ENCODE measurements at places on chromosomes 2 and 18.

DNA sequence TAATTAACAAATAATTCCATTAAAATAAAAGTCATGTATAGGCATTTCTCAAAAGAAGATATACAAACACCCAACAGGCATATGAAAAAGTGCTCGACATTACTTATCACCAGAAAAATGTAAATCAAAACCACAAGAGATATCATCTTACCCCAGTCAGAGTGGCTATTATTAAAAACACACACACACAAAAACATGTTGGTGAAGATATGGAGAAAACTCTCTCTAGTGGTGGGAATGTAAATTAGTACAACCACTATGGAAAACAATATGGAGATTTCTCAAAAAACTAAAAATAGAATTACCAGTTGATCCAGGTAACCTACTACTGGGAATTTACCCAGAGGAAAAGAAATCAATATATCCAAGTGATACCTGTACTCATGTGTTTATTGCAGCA lies 966.3 kb upstream of the POU3F3 start:
- DNase-seq = no peak

DNA sequence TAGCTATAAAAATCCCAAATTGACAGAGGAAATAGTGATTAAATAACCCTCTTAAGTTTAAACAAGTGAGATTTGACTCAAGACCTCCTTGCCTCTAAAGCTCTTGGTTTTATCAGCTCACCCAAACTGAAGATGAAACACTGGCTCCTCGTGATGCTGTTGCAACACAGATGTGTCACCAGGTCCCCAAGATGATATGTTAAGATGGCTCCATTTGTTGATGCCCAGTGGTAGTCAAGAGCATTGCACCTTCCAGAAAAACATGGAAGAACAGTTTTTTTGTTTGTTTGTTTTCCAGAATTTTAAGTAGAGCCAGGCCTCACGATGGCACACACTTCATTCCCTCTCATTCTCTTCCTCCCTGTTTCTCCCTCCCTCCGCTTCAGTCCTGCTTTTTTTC lies 399.8 kb downstream of the TXNL1 start:
- no peak for DNase-seq

GRCh38 chr2:70960833-70961647 lies 17.4 kb upstream of the ANKRD53 start:
- no peak for DNase-seq

DNA sequence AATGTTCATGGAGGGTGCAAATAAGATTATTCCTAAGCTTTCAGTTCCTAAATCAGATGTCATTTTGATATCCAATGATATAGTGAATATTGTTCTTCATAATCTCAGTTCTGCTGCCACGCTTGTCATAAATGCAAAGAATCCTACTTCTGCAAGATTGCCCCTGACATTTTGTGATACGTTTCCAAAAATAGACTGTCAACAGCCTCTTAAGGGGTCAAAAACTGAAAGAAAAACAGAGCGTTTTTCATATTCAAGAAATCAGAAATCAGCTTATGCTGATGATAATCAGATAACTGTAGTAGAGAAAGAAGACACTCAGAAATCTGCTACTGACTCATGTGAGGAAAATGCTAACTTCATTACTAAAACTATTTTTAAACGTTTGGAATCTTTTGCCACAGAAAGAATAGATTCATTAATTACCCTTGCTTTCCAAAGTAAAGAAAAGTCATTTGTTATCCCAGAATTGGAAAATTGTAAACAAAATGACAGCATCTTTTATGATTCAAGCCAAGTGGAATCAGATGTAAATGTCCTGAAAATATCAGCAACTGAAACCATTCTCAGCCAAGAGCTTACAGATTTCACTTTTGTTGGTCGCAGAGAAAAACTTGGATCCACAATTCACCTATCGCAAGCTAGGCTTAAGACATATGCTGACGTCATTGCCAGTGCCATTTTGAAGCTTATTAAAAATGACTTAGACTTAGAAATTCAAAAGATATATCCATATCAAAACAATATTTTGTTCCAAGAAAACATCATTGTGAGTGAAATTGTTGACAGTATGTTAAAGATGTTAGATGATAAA lies 55.1 kb downstream of the FSIP2 start:
- DNase-seq = no peak

GRCh38 chr18:13831864-13832508 lies 8.0 kb downstream of the MC5R start:
- no peak for DNase-seq

DNA sequence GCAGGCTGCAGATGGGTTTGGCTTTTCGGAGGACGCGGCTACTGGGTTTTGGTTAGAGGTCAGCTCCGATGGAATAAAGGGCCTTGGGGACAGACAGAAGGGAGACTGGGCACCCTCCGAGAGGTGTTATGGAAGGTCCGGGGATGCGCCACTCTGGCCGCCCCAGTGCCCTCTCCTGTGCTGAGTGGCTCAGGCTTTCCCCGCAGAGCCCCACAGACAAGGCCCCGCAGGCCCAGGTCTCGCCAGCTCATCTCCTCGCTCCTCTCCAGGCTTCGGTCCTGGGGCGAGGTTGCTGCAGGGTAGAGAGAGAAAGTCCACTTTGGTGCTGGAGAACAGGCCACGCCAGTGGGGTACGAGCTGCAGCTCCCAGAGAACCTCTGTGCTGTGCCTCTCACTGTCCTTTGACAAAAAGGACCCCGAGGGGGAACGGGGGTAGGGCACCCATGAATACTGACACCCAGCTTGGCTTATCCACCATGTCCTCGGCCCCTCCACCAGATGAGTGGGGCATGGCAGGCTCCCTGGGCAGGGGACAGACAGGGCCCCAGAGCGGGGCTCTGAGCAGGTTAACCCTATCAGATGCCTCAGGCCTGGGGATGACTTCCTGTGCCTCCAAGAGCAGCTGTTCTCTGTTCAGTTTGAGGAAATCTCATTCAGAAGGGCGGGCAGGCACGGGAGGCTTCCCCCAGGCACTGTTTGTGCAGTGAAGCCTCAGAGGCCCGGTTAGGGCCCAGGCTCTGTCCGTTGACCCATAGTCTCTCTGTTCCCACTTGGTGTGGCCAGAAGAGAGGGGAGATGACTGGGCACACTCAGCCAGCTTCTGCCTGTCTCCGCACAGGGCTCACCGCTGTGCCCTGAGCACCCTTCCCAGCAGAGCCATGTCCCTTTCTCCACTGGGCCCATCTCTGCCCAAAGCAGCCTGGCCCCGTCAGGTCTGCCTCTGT lies 15.7 kb upstream of the CNNM3 start:
- DNase-seq = no peak

GRCh38 chr18:68462148-68462547 lies 252.8 kb downstream of the TMX3 start:
- DNase-seq = no peak

- DNase-seq = no peak
These were observed 1237.1 kb downstream of the LRP1B start for GRCh38 chr2:140893685-140894084.

GRCh38 chr2:10242451-10242850 lies 60.3 kb upstream of the HPCAL1 start:
- DNase-seq = no peak

DNA sequence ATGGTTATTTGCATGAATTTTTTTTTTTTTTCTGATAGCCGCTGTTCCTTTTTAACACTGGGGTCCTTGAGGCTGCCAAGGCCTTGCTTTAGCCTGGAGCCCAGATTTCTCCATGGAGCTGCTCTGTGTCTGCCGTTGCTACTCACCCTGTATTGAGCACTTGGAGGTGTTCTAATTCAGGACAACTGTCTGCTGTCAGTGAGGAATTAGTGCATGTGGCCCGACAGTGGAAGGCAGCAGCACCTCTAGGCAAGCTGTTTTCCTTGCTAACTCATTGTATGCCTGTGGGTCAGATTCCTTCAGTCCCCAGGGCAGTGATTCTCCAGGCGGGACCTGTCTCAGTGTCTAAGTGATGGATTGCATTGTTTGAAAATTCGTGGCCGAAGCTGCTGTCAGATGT lies 147.7 kb upstream of the DPP10 start:
- no peak for DNase-seq

GRCh38 chr2:128435576-128436478 lies 117.2 kb upstream of the HS6ST1 start:
- no peak for DNase-seq

DNA sequence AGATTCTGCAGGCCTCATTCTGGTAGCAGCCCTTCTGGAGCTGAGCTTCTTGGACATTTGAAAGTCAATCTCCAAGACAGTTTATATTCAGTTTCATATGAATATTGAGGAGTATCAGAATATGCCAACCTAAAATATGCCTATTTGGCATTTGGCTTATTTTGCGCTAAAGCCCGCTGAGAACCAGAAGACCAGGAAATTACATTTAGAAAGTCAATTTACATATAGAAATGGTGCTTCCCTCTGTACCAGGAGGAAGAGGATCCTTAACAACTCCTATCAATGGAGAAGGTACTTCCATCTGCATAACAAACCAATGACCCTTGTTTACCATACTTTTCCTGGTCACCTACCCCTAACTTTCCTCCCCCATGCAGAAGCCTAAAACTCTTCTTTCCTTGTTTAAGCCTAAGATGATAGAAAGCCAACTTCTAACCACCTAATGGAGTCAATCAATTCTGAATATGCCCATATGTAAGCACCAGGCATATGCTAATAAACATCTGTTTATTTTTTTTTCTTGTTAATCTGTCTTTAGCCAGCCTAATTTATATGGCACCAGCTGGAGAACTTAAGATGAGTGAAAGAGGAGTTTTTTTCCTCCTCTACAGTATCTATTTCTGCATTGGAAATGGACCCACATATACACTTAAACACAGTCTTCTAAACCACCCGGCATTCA lies 57.0 kb upstream of the DYNC1I2 start:
- no peak for DNase-seq

DNA sequence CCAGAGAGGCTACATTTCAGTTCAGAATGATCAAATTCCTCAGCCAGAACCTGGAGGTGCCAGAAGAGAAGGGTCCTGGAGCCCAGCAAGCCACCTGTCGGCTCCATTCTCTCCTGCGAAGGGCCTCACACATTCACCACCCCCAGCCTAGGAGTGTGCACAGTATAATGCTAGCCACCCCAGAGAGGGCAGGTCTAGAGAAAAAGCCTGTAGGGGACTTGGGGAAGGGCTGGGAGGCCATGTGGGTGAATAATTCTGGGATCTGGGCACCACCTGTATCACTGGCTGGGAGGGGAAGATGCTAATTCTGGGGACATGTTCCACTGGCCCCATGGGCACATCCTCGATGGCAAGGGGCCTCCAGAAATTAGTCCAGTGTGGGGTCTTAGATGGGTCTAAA lies 127.6 kb upstream of the HNMT start:
- DNase-seq = no peak

DNA sequence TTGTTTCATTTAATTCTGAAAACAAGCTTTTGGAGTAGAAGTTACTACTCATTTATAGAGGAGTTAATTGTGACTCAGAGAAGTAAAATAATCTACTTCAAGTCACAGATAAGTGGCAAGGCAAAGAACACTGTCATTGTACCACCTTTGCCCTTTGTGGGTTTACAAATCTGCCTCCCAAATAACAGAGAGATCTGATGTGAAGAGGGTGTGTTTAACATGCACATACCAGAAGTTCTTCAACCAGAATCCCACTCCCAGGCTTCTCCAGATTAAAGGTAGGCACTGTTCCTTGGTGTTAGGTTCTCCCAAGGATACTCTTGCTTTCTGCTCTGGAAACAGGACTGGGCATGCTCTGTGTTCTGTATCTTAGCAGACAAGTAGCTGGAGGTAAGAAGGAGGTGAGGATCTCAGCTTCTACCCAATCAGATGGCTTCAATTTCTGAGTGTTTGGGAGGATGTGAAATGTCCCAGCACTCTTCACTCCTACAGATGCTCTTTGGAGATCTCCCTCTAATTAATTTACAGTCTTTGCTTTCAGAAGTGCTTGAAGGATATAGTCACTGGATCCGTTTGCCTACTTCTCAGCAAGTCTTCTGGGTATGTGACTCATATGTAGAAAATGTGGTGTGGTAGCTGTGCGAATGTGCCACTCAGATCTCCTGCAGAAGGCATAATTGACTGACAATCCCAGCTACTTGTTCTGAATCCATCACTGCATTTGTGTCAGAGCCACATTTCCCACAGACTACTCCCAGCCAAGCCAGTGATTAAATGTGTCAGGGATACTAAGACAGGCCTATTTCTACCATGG lies 111.1 kb downstream of the KLHL14 start:
- no peak for DNase-seq

- no peak for DNase-seq
These were observed at the start of gene IMPA2 for GRCh38 chr18:11981192-11981542. Gene IMPA2 (plus strand): TSS chr18:11981507. CDS start chr18:11981670, 163 bp downstream.

DNA sequence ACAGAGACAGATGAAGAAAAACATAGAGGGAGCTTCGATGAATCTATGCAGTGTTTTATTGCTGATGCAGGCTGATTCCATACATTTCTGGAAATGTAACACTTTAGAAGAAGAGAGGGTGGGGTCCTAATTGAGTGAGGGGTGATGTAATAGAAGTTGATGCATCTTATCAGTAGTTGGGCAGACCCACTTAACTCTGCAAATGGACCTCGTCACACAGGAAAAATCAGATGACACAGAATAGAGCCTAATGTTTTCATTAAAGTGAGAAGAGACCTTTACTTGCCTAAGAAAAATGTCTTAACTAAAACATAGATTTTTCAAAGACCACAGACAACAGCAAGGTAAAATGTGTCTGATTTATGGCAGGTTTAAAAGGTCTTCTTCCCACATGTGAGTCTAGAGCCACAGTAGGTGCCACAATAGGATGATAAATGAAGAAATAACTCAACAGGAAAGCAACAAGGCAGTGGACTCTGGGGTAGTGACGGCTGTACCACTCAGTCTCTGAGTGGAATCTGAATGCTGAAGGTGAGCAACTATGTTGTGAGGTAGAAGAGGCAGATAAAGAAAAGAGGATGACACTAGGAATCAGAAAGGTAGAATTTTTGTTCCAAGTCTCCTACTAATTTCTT lies 414.7 kb upstream of the PIK3C3 start:
- no peak for DNase-seq

DNA sequence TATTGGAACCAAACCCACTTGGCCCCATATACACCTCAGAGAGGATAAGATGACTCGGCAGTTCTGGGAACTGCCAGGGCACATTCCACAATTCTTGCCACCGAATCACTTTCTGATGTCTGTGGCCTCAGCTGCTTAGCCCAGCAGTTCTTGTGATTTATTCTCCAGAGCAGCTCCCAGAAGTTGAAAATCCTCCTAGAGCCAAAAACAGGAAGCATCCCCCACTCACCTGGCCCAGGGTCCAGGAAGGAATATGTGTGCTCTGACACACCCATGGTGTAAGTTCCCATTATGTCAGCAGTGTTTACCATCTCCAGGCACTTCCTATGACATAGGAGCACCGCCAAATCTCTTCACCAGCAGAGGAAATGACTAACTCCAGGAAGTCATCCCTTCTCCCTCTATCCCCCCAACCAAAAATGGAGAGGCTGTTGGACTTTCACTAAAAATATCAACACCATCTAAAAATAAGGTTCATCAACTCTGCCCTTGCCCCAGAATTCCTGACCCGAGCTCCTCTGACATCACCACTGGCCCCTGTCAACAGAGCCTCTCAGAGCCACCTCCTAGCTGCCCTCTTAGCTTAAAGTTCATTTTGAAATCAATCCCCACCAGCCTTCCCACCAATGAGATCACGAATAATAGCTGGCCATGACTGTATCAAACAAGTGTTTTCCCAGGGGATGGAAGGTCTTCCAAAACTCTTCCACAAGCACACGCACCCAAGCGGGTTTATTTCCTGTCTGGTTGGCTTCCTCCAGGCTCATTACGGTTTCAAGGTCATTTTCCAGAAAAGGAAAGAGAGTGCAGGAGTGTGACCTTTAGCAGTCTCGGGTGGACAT lies 223.1 kb upstream of the PARD3B start:
- DNase-seq = no peak

GRCh38 chr2:1816414-1816911 lies 72.1 kb upstream of the PXDN start:
- no peak for DNase-seq

GRCh38 chr2:150075831-150076230 lies 411.6 kb downstream of the RND3 start:
- DNase-seq = no peak

Measured in NCI-H1930 (cell line).